ENCODE measurements at places on chromosomes 1 and 21.

- no peaks in the 10 kb centered on the region for H3K4me1 ChIP-seq
- DNase-seq: no peak
- H3K4me3 ChIP-seq: no peak overlapping the region
- H3K27me3 ChIP-seq: peaks cover 4% of the 10 kb centered on the region
Measured at GRCh38 chr1:199301472-199302217, 662.8 kb downstream of the PTPRC start.

- H3K4me1 ChIP-seq: no peaks in the 10 kb centered on the region
- H3K36me3 ChIP-seq: no peaks in the 10 kb centered on the region
Measured at GRCh38 chr1:227429447-227430359, 111.4 kb upstream of the CDC42BPA start.

- peaks cover 9% of the 10 kb centered on the region for H3K27me3 ChIP-seq
- H3K36me3 ChIP-seq: no peaks in the 10 kb centered on the region
- DNase-seq: no peak
- peaks cover 9% of the 10 kb centered on the region for H3K4me1 ChIP-seq
Measured at GRCh38 chr1:167120899-167121298, 27.0 kb downstream of the STYXL2 start.

DNA sequence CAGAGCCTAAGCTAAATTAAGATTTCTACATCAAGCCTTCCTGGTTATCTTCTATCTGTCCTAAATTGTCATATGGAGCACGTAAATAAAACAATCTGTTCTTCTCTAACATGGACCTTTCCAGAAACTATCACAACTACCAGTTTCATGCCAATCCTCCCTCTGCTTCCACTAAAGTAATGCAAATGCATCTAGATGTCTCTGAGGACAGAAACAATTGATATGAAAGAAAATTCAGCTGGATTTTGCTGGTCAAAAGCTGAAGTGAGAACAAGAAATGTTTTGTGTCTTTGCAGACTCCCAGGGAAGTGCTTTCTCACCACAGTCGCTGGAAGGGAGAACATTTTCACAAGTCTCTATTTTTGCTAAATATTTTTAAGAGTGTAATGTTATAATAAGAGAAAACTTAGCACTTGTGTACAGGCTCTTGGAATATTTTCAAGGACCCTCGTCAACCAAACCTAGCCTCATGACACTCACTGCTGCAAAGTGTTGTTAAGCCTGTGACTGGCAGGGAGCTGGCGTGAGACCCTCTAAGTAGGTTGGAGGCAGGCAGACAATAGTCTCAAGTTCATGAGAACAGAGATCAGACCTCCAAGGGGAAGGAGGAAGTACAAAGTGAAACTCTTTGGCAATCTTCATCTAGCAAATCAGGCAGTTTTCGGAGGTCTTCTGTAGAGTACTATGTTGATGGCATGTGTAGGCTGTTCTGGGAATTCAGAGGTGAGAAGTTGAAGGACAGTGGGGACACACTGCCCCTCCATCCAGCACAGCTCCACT, 38.8 kb downstream of the DNASE2B start:
- H3K27ac ChIP-seq: no peak overlapping the region
- no peak overlapping the region for H3K4me3 ChIP-seq
- peaks cover 13% of the 10 kb centered on the region for H3K4me1 ChIP-seq

GRCh38 chr1:242754125-242754524, 229.6 kb upstream of the PLD5 start:
- no peaks in the 10 kb centered on the region for H3K36me3 ChIP-seq
- no peaks in the 10 kb centered on the region for H3K27me3 ChIP-seq
- no peak overlapping the region for H3K27ac ChIP-seq
- H3K4me3 ChIP-seq: no peak overlapping the region

- H3K27ac ChIP-seq: no peak overlapping the region
- H3K27me3 ChIP-seq: no peaks in the 10 kb centered on the region
- peaks cover 13% of the 10 kb centered on the region for H3K36me3 ChIP-seq
Measured at GRCh38 chr1:236880209-236880608, 85.1 kb downstream of the MTR start.

Measured in activated CD8-positive, alpha-beta T cell treated with anti-CD3 and anti-CD28 coated beads, Interleukin-2, amount 10 ng/mL, durations not matched to agents 7 days and 5 days (primary cell).